ENCODE measurements at places on chromosomes 16 and 17.
A peak's percentile ranks its signal among the peaks of the same experiment; 100 is the strongest.

- DNase-seq, result no peak
These were observed 6.1 kb upstream of the CDR2 start for GRCh38 chr16:22380529-22380928.

- DNase-seq, result no peak
These were observed 316.6 kb downstream of the SLC39A11 start for GRCh38 chr17:72775919-72776318.

GRCh38 chr17:75625813-75626486 is 7.3 kb upstream of the SMIM5 start:
- peak; percentile 23 for DNase-seq

GRCh38 chr17:33057564-33057963 is 65.9 kb downstream of the SPACA3 start:
- no peak for DNase-seq

DNA sequence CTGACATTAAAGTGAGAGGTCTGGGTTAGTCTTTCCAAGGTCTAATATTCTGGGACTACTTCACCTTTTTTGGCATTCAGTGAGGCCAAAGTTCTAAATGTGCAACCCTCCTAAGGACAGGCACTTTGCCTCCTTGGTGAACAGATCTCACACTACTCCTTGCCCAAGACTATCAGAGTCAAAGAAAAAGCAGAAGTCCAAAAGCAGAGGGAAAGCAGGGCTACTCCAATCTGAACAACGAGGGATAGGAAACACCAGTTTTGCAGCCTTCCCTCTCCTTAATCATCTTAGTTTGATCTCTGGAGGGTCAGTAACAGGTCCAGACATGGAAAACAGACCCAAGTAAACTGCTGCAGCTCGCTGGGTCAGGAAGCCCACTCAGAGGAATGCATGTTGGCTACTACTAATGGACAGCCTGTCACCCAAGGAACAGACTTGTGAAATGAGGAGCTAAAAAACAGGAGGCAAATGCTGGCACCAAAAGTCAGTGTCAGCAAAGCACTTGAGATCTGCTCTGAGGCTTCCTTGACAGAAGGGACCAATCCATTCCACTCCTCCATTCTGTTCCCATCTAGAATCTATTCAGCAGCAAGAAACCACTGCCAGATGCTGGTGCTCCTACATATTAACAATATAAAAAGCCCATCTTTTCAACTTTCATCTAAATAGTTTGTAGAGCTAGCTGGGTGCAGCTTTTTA is 29.9 kb downstream of the DCUN1D3 start:
- DNase-seq, result no peak

GRCh38 chr16:10581507-10581906 is 1.1 kb upstream of the EMP2 start:
- no peak for DNase-seq

DNA sequence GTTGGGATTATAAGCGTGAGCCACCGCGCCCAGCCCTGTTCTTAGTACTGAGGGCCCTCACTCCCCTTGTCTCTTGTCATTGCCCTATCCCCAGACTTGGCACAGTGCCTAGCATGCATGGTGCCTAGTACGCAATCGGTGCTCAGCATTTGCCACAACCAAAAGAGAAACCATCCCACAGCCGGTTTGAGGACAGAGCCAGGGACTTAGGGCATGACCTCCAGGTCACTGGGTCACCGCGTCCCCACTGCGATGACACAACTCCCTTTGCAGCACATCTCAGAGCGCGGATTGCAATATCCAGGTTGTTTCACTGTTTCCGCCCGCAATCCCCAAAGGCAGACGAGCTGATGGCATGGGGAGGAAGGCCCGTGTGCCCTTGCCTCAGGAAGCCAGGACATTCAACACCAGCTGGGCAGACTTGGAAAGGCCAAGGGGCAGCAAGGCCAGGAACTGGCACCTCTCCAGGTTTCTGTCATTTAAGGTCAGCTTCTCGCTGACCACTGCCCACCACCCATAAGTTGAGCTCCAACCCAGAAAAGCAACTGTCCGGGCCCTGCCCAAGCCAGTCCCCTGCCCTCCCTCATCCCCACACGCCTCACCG is 274.5 kb downstream of the MRTFB start:
- no peak for DNase-seq

DNA sequence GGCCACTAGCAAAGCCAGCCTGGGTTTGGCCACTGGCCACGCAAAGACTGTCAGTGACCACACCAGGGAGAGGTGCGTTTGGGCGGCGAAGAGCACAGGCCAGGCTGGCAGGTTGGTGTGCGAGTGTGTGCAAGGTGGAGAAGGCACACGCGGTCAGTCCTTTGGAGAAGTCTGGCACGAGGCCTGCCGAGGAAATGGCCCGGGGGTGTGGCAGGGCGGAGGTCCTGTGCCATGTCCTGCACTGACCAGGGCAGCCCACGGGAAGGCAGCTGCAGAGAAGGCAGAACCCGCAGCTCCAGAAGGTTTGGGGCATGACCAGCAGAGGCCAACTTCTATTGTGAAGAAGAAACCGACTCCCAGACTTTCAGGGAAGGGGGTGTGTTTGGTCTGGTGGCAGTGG is 90.8 kb downstream of the ADCY9 start:
- DNase-seq, result no peak

GRCh38 chr16:70453117-70453891 is 1.1 kb upstream of the FCSK start:
- no peak for DNase-seq

DNA sequence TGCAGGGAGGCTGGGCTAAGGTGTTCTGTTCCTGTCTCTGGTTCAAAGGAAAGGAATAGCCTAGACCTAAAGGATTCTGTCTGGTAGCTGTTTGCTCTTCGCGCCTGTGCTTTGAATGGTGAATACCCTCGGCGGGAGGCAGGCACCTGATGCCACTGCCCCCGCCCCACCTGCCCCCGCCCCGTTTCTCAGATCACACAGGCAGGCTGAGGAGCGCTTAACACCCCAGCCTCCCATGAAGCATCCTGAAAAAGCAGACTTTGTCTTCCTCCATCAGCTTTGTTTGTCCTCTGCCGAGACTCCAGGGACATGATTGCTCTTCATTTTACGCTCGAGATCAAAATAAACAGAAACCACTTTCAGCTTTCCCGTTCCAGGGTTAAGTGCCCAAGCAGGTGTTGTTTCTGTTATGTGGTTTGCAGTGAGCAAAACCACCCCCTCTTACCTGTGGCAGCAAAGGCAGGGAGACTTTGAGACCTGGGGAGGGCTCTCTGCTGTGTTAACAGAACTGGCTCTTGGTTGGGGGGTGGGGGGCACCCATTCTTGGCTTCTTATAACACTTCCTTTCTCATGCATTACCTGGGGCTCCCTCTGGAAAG is 452.1 kb downstream of the WWOX start:
- DNase-seq, result no peak

DNA sequence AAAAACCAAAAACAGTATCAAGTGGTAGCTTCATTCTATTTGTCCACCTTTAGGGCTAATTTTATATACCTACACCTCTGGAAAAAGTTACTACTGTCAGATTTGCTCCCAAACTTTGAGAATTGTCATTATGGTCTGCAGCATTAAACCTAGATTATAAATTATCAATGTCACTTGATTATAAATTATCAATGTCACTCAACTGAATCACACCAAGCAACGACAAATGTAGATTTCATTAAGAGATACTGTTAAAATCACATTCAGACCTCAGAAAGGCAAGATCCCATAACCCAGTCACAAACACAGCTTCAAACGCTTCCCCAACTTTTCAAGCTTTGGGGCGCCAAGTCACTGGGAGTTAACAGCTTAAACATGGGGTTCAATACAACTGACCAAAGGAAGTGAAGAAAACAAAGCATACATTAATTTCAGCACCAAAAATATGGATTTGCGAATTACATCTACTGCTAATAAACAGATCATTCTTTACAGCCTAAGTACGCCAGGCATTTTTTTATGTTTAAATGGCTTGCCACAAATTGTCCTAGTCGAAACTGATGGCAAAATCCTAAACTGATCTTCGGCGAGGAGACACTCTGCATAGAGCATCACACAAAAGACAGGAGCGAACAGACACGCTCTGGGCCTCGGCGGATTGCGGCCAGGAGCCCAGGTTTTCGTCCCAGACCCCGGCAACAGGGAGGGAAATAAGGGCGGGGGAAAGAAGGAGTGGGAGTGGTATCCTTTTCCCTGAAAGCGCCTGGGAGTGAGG is 981 bp downstream of the GLG1 start:
- DNase-seq, result no peak

DNA sequence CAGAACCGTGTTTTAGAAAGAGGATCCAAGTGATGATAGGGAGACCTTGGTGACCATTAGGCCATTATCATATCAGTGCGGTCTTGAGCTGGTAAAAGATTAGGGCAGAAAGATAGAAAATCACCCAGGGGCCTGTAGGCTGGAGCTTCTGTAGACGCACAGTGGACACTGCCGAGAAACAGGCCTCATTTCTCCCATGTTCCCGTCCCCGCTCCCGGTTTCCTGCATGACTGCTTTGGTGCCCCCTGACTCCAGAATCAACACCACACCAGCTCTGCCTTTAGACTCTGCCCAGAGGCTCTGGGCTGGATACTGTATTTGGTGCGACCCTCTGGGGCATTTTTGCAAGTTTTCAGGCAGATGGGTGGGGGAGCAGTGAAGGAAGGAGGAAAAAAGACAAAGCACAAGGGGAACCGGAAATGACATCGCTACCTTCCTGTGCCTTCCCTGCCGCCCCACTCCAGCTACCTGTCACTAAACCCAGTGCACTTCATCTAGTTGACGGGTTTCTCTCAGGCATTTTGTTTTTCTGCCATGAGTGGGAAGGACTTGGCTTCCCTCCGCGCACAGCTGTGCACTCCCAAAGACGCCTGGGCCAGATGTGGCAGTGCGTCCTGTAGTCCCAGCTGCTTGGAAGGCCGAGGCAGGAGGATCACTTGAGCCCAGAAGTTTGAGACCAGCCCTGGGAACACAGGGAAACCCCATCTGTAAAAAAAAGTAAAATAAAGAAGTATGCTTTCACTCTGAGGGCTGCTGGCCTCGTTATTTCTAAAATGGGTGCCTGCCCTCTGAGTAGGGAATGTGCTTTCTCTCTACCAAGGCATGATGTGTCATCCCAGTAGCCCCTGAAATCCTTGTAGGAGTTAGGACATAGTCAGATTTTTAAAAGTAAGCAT is 214.1 kb downstream of the RPTOR start:
- DNase-seq, result no peak

GRCh38 chr16:50444526-50444925 is 75.7 kb upstream of the BRD7 start:
- DNase-seq, result no peak

DNA sequence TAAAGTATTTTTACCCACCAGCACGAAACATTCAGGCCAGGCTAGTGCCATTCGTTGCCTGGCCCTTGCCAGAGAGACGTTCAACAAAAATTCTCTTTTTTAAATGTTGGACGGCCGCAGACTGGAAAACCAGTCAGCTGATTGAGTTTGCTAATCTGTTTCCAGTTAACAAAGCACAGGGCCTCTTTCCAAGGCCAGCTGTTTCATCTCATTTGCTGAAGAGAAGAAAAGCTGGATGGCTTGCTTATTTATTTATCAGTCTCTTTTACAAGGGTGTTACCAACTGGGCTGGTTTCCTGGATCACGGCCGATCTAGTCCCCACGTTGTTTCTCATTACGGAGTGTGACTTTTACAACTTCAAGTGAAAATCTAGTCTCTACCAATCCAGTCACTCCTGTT is 418.7 kb upstream of the DYNLRB2 start:
- DNase-seq, result no peak

DNA sequence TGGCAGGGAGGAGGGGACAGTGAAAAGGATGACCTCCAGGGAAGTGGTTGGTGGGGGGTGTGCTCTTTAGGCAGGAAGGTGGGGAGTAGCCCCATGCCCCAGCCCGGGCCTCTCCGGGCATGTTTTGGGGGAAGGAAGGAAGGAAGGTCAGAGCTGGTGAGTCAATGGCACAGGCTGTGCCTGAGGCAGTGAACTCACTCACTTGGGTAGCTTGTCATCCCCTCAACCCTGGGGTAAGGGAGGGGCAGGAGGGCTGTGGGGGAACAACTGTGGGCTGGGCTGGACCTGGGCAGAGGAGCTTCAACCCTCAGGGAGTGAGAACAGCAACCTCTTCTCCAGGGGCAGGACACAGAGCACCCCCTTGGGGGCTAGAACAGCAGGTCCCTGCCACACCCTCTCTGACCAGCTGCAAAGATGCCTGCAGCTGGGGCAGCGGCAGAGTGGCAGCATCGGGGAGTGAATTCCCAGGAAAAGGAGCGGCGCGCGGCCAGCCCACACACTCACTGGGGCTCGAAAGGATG is 6.3 kb downstream of the CSF3 start:
- DNase-seq, result no peak

DNA sequence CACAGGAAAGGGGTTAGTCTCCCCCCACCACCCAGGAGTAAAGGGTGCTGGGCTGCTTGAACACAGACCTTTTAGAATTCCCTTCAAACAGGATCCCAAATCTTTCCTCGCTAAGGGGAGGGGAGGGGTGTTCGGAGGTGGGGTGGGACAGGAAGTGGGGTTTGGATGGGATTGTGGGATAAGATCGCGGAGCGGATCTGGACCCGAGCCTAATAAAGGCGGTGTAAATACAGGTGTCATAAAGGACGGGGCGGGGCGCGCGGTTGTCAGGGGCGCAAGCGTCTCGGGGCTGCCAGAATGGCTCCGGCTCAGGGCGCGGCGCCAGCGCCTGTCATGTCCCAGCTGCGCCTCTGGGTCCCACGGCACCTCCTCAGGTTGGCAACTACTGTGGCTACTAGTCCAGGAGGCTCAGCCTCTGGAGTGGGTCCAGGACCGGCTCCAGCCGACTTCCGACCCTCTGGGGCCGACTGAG is 59.8 kb upstream of the FBXO47 start:
- DNase-seq, result peak; percentile 11

- DNase-seq, result peak; percentile 87
These were observed 569 bp upstream of the RABEP2 start for GRCh38 chr16:28925386-28926228.

DNA sequence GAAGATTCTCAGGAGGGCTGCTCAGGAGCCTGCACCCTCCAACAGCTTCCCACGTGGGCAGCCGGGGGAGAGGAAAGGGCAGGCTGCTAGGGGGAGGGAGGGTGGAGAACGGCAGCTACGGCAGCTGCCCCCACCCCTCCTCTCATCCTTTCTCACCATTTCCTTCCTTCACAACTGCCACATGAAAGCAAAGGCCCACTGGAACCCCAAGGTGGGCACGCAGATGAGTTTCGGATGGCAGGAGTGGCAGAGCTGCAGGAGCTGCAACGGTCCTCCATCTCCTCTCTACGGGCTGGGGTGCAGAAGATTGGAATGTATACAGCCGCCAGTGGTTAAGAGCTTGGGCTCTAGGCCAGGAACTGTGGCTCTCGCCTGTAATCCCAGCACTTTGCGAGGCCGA is 77.7 kb downstream of the GAS7 start:
- no peak for DNase-seq

- DNase-seq, result no peak
These were observed 24.9 kb downstream of the TERB1 start for GRCh38 chr16:66776457-66776856.

- no peak for DNase-seq
These were observed 795.1 kb upstream of the CDH8 start for GRCh38 chr16:62831235-62831850.

DNA sequence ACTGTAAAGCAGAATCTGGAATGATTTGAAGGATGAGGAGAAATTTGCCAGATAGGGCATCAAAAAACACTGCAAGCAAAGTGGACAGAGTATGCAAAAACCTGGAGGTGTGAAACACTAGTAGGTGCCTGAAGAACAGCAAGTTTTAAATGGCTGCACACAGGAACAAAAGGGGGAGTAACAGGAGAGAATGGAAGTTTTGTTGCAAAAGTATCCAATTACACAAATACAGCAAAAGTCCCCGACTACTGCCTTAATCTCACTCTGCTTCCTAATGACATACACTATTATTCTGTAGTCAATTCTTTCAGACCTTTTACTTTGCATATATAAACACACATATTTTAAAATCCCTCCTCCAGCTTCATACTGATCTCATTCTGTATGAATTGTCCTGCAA is 1.5 kb downstream of the HEATR6 start:
- no peak for DNase-seq

- no peak for DNase-seq
These were observed 27.8 kb upstream of the MEAK7 start for GRCh38 chr16:84532291-84532724.

Data from activated CD4-positive, alpha-beta T cell treated with anti-CD3 and anti-CD28 coated beads, Interleukin-2, amount 50 U/mL, for 48 hours (primary cell).